ENCODE measurements at places on chromosomes 6 and 20.

DNA sequence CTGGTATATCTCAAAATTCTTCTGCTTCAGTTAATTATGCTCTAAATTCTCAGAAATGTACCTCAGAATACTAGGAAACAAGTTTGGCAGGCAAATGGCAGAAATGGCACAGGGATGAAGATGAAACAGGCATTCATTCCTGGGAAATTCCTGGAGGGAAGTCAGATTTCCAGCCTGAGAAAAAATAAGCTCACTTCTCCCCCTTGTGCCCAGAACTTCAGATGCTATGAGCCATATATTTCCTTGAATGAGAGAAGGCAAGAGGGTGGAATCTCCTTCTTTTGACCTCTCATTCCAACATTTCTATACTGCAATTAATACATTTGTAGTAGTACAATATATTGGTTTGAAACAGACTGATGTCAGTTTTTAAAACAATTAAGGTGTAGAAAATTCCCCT, 22.8 kb downstream of the RGS17 start:
- no peak for DNase-seq

DNA sequence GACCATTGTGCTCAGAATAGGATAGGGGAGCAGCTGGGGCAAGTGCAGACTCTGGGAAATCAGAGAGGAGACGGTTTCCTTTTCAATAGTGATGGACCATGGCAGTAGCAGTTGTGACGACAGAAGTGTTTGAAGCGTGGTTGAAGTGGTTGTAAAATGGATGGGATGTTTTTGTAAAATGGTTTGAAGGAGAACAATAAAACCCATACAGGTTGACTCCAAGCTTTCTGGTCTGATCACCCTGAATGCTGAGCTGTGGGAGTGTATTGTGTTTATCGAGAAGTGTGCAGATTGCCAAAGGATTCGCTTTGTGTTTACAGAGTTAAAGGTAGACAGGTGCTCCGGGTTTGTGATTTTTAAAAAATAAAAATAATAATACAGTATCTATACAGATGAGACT, 255.2 kb upstream of the SULF2 start:
- no peak for DNase-seq

DNA sequence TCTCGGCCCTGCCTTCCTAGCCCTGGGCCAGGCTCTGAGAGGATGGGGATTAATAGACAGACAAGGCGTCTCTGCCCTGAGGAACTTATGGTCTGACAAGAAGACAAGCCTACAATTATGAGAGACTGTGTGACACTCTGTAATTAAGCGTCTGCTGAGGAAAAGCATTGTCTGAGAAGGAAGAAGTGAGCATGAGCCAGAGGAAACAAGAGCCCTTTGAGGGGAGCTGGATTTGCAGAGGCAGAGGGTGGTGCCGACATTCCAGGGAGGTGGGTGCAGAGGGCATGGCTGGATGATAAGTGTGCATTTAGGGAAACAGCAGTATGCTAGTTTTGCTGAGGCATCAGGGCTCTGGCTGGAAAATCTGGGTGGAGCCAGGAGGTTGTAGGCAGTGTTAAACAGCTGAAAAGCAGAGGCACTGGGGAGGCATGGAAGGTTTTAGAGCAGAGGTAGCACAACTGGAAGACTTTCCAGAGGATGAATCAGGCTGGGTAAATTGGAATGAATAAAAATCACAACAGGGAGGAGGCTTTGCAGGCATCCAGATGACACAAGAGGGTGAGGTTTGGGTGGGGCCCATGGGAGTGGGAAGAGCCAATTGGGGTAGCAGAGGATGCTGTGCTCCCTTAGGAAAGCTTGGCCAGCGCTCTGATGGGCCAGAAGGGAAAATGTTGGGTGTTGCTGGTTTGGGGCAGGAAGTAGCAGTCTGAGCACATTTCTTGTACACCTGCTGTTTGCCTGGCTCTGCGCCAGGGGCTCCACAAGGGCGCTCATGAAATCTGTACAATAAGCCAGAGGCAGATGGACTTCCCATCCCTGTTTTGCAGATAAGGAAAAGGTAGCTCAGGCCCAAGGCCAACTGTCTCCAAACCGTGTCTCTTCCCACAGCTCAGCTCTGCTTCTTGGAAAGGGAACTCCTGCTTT, 74.0 kb upstream of the MYL9 start:
- no peak for DNase-seq

- no peak for DNase-seq
These were observed 5.2 kb downstream of the LRRC73 start for GRCh38 chr6:43504756-43505593.

DNA sequence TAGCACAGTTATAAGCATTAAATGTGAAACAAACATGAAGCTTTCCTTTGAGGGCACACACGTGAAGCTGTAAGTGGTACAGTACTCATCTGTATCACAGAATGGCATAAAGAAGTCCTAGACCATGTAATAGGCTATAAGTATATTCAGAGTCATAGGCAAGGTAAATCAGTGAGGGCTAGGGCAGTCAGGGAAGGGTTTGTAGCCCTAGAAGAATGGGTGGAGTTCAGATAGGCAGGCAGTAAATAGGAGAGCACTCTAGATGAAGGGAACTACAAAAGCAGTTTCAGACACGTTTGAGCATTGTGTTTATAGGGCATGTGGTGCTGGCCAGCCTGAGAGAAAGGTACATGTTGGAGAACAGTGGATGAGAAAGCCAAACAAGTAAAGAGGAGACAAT, 9.5 kb downstream of the YWHAB start:
- no peak for DNase-seq

- DNase-seq, result no peak
These were observed 17.0 kb downstream of the GSS start for GRCh38 chr20:34938466-34939163.

- DNase-seq, result peak; percentile 92
These were observed 79.2 kb upstream of the BACH2 start for GRCh38 chr6:90375681-90376439.

DNA sequence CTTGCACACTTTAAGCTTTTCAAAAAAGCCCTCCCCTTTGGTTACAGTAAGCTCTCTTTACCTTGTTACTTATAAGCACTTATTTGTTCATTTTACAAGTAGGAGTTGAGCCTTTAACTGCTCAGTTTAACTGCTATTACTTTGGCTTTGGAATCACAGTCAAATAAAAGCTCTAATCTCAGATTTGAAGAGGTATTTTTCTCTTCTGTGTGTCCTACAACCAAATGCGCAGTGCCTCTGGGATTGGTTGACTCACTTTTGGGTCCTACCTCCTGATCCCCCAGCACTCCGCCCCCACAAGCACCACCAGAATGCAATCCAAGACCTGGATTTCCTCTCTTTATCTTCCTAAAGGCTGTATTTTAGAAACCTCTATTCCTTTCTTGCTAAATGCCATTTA, 2.5 kb downstream of the NCOA7 start:
- no peak for DNase-seq
